ENCODE measurements at places on chromosomes 2 and 18. TPM values are rescaled to one million over a fixed set of nuclear protein-coding genes. Genes with fewer than 3 reads are reported as not detected.

The CAD gene
- polyA plus RNA-seq, result 43.1 TPM

- no peak overlapping the region for H3K27ac ChIP-seq
- H3K27me3 ChIP-seq, result no peaks in the 10 kb centered on the region
Observed at GRCh38 chr18:80168982-80169381, 59.9 kb downstream of the ADNP2 start.

The PRSS56 gene
- polyA plus RNA-seq, result not detected

The ATAD2B gene
- 4.3 TPM for polyA plus RNA-seq

DNA sequence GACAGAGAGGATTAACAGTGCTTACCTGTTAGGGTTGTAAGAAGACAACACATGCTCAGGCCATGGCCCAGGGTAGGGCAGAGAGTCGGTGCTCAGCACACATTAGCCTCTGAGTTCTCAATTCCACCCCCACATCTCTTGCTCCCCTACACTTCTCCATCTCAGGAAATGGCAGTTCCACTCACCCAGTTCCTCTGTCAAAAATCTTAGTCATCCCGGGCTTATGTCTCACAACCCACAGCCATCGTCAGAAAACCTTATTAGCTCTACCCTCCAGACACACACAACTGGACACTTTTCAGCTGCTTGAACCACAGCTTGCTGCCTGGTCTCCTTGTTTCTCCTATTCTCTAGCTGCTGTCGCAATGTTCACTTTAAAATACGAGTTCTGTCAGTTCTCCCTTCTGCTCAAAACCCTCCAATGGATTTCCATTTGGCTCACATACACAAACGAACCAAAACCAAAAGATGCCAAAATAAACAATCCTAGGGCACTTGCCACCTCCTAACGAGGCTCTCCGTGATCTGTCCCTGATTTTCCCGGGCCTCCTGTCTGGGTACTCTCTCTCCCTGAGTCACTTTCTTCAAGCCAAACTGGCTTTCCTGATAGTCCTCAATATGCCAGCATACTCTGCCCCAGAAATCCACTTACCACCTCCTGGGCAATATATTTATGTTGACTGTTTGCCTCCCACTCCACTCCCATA is 89.7 kb downstream of the KCTD1 start:
- peaks cover 3% of the 10 kb centered on the region for H3K36me3 ChIP-seq
- DNase-seq, result no peak
- H3K27ac ChIP-seq, result no peak overlapping the region
- H3K4me1 ChIP-seq, result no peaks in the 10 kb centered on the region
- H3K4me3 ChIP-seq, result no peak overlapping the region

GRCh38 chr2:143808166-143808565 is 678.9 kb downstream of the ARHGAP15 start:
- no peaks in the 10 kb centered on the region for H3K4me1 ChIP-seq
- no peak overlapping the region for H3K4me3 ChIP-seq
- no peaks in the 10 kb centered on the region for H3K27me3 ChIP-seq
- DNase-seq, result no peak

The GBX2 gene
- not detected for polyA plus RNA-seq

DNA sequence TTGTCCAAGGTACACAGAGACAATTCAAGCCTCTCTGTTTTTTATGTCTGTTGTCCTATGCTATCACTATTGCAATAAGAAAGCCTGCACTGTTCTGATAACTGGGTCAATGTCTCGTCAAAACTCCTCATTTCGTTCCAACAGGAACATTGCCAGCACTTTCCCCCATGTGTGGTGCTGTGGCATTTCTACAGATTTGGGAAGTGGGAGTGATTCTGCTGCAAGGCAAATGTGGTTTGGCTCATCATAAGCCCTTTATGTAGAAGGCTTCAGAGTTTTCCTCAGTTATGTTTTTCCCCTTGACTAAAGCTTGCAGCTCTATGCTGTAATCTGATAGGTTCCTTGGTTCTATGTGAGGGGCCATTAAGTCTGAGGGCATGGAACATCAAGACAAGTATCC is 324.1 kb upstream of the TCF4 start:
- H3K4me3 ChIP-seq, result no peak overlapping the region
- H3K36me3 ChIP-seq, result no peaks in the 10 kb centered on the region
- no peaks in the 10 kb centered on the region for H3K27me3 ChIP-seq
- H3K27ac ChIP-seq, result no peak overlapping the region
- DNase-seq, result no peak

The MAP2 gene
- polyA plus RNA-seq, result not detected

DNA sequence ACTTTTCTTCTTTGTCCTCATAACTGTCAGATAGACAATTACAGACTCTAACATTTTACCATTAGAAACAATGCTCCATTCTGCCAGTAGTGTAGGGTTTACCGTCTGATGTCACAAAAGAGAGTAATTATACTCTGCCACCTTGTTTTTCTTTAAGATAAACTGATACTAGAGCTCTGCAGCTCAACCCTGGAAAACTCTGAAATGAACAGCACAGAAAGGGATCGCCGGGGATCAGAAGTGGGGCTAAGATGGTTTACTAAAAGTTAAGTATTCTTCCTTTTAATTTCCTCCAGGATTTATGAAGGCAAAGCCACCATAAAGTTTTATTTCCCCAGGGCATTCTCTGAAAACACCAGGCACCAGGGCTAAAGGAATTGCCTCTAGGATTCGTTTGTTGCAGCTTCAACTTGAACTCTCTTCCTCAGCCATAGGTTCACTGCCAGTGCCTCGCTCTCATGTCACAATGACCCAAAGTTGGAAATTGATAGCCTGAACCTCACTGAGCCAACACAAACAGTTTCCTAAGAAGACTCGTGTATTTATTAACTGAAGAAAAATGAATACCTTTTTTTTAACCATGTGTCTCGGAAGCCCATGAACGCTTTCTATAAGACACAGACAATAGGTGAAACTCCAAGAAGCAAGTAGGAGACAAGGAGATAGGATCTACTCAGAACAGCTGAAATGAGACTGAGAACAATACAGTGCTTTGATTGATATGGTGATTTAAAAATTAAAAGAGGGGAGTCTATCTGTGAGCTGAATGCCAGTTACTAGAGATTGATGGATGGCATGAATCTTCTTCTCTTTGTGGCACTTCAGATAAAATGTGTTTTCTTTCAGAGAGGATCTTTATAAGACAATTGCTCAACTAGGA is 121.5 kb upstream of the SPATS2L start:
- DNase-seq, result no peak
- no peaks in the 10 kb centered on the region for H3K27me3 ChIP-seq
- H3K36me3 ChIP-seq, result no peaks in the 10 kb centered on the region
- peaks cover 18% of the 10 kb centered on the region for H3K4me1 ChIP-seq
- H3K27ac ChIP-seq, result no peak overlapping the region

DNA sequence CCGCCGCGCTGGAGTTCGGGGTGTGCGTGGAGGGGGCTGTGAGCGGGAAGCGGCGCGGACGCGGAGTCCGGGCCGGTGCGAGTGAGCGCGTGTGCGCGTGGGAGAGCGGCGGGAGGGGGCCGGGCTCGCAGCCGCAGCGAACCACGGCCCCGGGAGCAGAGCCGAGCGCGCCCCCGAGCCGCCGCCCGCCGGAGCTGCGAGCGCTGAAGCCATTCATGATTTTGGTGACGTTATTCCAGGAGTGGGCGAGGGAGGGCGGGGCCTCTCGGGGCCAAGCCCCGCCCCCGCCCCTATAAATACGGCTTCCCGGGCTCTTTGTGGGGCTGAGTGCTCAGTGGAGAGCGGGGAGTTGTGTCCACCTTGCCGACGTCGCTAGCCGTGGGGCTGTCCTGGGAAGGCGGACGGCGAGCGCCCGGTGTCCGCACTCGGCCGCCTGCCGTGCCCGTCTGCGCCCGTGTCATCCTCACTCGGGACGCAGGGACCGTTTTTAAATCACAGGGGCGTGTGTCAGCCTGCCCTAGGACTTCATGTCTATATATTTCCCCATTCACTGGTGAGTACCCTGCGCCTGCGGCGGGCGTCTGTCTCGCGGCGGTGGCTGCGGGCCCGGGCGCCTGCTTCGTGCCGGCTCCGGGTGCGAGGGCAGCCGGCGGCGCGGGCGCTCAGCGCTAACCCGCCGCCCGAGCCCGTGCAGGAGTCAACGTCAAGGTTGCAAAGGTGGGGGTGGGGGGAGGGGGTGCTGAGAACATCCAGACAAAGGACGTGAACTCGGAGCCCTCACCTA is at the start of gene LBH:
TSS of gene LBH (plus strand) at position 323 of the 784 bp plus-strand sequence. CDS start at position 528, 205 bp downstream.
- peak within 1 kb of the TSS; percentile 33 for H3K4me3 ChIP-seq
- no peak for DNase-seq
- H3K4me1 ChIP-seq, result no peaks in the 10 kb centered on the region
- no peaks in the 10 kb centered on the region for H3K36me3 ChIP-seq

- no peaks in the 10 kb centered on the region for H3K27me3 ChIP-seq
- no peak for DNase-seq
- H3K27ac ChIP-seq, result no peak overlapping the region
- H3K4me3 ChIP-seq, result no peak overlapping the region
- no peaks in the 10 kb centered on the region for H3K36me3 ChIP-seq
- H3K4me1 ChIP-seq, result no peaks in the 10 kb centered on the region
Observed at GRCh38 chr18:37698508-37699040, 133.0 kb upstream of the CELF4 start.

DNA sequence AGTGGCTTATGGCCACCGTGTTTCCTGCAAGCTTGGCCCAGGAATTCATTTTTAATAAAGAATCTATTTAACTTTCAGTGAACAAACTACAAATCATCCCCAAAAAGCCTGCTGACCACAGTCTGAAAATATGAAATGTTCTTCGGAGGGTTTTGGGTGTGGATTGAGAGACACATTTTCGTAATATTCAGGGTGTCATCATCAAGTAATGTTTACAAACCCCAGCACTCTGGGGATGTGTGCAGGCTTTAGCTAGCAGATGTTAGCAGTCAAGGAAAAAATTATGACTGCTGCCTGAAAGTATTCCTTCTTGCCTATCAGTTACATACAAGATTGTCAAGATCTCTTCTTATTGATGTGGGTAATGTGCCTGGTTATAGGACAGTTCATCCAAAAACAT is 143.9 kb upstream of the FN1 start:
- peak; percentile 13 for DNase-seq
- H3K27me3 ChIP-seq, result no peaks in the 10 kb centered on the region
- H3K27ac ChIP-seq, result no peak overlapping the region
- H3K36me3 ChIP-seq, result no peaks in the 10 kb centered on the region
- no peak overlapping the region for H3K4me3 ChIP-seq

DNA sequence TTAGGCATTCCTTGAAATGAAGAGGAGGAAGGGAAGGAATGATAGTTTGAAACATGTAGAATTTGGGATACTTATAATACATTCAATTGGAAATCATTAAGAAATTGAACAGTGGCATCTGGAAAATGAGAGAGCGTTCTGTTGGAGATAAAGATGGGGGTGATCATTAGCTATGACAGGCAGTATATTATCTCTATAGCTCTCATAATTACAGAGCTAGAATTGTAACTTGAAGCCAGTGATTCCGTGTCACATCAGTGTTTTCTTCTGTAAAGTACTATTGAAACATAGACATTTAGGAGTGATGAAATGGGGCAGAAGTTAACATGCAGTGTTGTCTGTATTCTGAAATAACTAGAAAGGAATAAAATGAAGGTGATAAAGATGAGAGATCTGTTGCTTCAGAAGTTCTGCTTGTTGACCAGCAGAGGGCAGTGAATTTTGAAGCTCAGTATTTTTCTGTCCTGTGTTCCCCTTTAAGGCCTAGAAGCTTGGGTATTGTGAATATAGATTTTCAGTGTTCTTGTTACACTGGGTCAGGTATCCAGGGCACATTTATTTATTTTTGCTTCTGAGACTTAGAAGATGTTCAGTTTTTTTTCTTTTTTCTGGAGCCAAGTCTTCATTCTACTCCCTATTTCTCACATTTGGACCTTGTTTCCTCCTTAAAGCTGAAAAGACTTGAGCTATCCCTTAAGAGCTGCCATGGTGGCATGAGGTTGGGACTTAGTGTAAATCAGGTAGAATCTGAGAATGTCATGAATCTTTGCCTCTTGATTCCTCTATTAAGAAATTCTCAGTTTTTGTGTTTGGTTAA is 157.4 kb downstream of the TAF4B start:
- H3K4me1 ChIP-seq, result peaks cover 15% of the 10 kb centered on the region
- no peak overlapping the region for H3K27ac ChIP-seq
- DNase-seq, result peak; percentile 35
- H3K27me3 ChIP-seq, result no peaks in the 10 kb centered on the region
- H3K36me3 ChIP-seq, result no peaks in the 10 kb centered on the region

DNA sequence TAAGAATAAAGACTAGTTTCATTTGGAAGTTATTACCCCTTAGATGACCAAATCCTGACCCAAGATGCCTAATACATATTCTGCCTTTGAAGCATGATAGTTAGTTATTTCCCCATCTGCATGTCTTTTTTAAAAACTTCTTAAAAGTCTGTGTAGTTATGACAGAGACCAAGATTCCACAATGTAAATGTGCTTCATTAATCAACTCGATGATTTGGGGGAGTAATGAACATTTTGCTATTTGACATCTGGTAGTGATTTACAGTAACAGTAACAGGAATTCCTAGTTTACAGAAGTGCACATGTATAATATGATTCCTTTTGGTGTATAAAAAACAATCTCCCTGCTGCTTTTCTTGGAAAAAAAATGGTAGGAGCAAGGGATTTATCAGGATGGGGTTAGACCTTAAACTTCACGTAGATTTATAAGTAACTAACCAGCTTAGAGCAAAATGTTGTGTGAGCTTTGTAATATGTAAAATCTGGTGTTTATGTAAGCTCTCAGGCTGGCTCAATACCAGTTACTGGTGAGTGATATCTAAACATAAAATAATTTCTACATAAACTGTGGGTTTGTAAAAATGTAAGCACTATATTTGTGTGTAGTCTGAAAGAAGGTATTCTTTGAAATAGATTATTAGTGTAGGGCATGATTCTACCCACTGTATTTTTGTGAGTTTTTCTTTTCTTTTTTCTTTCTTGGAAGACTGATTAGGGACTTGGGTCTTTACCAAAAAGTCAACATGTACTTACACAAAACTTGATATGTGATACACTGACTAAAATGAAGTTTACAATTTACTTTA is 641.6 kb downstream of the EPHA4 start:
- H3K27ac ChIP-seq, result no peak overlapping the region
- no peak for DNase-seq
- H3K4me1 ChIP-seq, result peaks cover under 1% of the 10 kb centered on the region
- H3K4me3 ChIP-seq, result no peak overlapping the region

DNA sequence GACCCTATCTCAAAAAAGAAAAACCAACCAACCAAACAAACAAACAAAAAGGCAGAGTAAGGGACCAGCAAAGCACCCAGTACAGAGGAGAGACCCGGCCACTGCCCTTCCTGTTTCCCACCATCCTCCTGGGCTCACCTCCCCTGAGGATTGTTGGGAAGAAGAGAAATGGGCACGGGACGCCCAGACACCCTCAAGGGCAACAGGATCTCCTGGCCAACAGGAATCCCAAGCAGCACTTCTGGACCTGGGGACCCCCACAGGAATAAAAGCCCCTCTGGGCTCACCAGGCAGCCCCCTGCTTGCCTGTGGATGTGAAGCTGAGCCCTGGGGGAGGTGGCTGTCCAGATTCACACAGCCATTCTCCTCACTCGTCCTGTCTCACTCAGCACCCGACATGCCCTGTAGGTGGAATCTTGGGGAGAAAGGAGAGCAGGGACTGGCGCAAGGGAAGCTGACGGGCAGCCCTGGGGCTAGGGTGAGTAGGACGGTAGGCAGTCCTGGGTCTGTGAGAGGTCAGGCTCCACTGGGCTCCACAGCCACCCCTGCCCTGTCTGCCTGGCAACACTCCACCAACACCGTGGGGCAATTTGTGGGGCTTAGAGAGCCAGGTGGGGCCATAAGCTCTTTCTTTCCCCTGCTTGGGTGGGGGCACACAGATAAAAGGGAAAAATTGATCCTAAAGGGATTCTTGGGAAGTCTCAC is 18.0 kb downstream of the KLF11 start:
- DNase-seq, result no peak
- H3K36me3 ChIP-seq, result no peaks in the 10 kb centered on the region
- no peak overlapping the region for H3K27ac ChIP-seq
- no peak overlapping the region for H3K4me3 ChIP-seq
